ENCODE measurements at places on chromosomes 4 and X.

GRCh38 chr4:147060151-147060931 is 114.7 kb upstream of the TTC29 start:
- peak; percentile 97 for DNase-seq

GRCh38 chr4:110737931-110738330 is 115.1 kb upstream of the PITX2 start:
- DNase-seq, result no peak

DNA sequence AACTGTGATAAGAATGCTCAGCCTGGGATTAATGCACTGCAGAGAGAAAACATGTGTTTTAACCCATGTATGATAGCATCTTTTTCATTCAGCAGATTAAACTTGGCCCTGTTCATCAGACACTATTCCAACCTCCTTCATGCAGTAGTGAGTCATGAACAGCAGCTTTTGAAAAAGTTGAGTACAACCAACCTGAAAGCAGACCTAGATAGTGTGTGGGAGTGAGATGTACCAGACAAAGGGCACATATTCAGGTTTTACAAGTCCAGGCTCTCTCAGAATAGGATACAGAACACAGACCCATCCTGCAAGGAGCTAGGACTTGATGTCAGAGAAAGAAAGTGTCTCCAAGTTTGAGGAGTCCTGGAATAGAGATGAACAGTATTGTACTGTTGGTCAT is 237.3 kb upstream of the STS start:
- no peak for DNase-seq

DNA sequence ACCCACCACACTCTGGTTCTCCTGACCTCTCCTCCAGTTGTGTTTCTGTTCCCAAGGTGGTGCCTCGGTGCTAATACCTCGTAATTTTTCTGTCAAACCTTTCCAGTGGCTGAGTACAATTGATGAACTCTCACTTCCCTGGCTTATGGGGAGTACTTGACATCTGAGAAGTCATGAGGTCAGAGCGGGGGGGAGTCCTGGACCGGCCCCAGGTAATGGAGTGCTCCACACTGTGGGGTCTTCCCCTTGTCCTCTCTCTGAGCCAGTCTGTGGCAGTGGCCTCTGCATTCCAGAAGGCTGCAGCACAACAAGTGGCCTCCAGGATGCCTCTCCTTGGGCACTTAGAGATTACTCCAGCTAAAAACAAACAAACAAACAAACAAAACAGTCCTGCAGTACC is 122.5 kb upstream of the TRIM2 start:
- no peak for DNase-seq
